ENCODE measurements at places on chromosomes 1 and 21.

DNA sequence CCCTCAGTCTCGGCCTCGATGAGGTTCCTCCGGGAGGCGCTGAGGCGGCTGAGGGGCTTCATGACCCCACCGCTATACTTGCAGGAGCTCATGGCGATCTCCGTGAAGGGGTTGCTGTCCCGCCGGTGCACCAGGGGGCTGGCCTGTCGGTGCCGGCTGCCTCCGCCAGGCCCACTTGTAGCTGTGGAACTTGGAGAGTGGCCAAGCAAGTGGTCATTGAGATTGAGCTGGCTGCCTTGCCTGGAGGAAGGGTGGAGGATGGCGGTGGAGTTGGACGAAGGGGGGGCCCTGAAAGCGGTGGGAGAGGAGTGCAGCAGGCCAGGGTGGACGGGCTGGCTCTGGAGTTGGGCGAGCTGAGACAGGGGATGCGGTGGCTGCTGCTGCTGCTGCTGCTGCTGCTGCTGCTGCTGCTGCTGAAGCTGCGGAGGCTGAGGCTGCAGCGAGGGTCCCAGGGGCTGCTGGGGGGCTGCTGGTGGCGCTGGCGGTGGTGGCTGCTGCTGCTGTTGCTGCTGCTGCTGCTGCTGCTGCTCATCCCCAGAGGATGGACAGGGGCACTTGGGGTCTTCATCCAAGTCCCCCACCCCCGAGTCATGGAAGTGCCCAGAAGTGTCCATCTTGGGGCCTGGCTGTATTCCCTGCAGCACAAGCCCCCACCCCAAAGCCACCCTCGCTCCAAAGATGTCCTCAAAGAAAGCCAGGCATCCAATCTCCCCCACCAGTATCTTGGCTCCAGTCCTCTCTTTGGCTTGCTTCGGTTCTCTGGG is 548 bp downstream of the KCNN3 start:
- DNase-seq, result no peak

GRCh38 chr1:208211921-208212843 is 32.0 kb downstream of the PLXNA2 start:
- no peak for DNase-seq

DNA sequence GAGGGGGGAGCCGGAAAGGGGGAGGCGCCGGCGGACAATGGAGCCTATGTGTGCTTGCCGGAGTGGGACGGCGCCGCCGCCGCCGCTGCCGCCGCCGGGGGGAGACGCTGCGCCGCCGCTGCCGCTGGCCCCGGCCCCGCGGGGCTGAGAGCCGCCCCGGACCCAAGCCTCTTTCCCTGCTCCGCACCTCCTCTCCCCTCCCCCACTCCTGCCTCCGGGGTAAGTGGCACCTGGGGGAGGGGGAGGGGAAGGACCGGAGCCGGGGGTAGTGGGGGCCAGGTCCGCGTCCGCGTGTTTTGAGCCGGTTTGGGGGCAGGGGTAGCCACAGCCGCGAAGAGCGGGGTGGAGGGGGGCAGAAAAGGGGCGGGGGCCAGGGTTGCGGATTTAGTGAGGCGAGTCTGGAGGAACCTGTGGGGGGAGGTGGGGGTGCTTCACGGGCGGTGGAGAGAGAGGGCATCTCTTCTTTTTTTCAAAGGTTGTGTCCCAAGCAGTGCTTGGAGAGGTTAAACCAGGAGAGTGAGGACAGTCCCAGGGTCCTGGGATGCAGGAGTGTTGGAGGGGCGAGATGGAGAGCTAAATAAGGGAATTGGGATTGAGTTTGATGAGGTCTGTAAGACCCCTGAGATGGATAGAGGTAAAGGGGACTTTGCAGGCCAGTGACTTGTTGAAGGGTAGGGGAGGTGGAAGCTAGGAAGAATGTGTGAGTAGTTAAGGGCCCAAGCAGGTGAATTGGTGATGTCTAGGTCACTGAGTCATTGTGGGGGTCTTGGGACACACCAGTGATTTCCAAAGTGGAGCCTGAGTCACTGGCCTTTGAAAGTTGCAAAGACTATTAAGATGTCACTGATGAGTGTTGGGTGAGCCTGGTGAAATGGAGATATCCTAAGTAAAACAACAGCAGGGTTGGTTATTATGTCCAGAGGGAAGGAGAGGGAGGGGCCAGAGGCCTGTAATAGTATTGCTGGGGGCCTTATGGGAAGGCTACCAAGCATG is 59.1 kb downstream of the BCL9 start:
- DNase-seq, result no peak

DNA sequence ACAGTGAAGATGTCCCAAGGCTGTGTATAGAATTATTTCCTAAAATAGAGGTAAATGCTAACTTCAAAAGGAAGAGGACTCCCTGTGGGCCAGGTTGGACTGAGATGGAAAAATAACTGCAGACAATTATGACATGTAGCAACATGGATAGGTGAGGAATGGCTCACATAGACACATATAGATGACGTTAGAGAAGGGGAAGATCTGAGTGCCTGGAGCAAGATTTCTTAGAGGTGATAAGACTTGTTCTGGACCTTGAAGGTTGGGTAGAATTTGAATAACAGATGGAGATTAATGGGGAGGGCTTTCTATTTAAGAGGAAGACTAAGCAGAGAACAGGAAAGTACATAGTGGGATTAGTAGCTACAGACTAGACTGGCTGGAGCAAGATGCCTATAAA is 76.9 kb downstream of the C1orf21 start:
- DNase-seq, result no peak

GRCh38 chr1:34645109-34645688 is 109.6 kb upstream of the GJB5 start:
- no peak for DNase-seq

GRCh38 chr21:29888437-29888836 is 51.4 kb downstream of the GRIK1 start:
- DNase-seq, result no peak

DNA sequence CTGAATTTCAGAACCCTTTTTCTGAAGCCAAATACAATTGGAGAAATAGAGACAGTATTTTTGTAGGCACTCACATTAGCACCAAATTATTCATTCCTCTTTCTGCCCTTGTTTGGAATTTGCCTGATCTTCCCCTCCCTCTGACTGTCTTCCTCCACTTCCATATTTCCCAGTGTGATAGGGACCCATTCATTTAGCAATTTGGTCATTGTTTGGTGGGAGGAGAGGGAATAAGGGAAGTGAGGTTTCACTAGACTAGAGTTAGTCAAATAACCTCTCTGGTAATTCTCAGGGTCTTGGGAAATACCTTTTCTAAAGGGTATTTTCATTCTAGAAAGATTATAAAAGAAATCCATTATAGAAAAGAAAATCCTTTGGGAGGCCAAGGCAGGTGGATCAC is 31.0 kb upstream of the MTMR11 start:
- no peak for DNase-seq

- no peak for DNase-seq
Observed at GRCh38 chr1:217181756-217182155, 449.1 kb downstream of the GPATCH2 start.

- DNase-seq, result no peak
Observed at GRCh38 chr1:228283043-228283371, 75.2 kb downstream of the OBSCN start.

All from activated T-cell treated with anti-CD3 and anti-CD28 coated beads for 1 hour (primary cell).